GM12878 (cell line): ENCODE measurements at places on chromosomes 1 and 21. TPM values are rescaled to one million over a fixed set of nuclear protein-coding genes. Genes with fewer than 3 reads are reported as not detected.

COL11A1 gene
- total RNA-seq: not detected in 2 replicates

PCBP3 gene
- total RNA-seq: 0.27 and 0.46 TPM in 2 replicates

SCAF4 gene
- 44.8 and 49.3 TPM in 2 replicates for total RNA-seq

PRRX1 gene
- total RNA-seq: 2.0 and 2.8 TPM in 2 replicates

SWT1 gene
- 2.9 and 4.2 TPM in 2 replicates for total RNA-seq

SERPINC1 gene
- 0.44 and 0.61 TPM in 2 replicates for total RNA-seq

GJA8 gene
- total RNA-seq: not detected in 2 replicates

RPTN gene
- not detected in 2 replicates for total RNA-seq

ZBTB48 gene
- 23.6 and 27.8 TPM in 2 replicates for total RNA-seq

WNT9A gene
- total RNA-seq: not detected in 2 replicates

RSPH1 gene
- 0.27 and 0.28 TPM in 2 replicates for total RNA-seq
